ENCODE measurements at places on chromosomes 6 and 20. TPM values are rescaled to one million over a fixed set of nuclear protein-coding genes. Genes with fewer than 3 reads are reported as not detected.

Gene GLYATL3
- not detected for total RNA-seq

GRCh38 chr6:98485593-98485992, 348.8 kb upstream of the POU3F2 start:
- no peak for DNase-seq

- DNase-seq: no peak
Observed at GRCh38 chr6:100574836-100575235, 110.1 kb upstream of the SIM1 start.

Gene SERAC1
- total RNA-seq: 6.7 TPM

- no peak for DNase-seq
Observed at GRCh38 chr6:20001286-20001685, 164.1 kb downstream of the ID4 start.

DNA sequence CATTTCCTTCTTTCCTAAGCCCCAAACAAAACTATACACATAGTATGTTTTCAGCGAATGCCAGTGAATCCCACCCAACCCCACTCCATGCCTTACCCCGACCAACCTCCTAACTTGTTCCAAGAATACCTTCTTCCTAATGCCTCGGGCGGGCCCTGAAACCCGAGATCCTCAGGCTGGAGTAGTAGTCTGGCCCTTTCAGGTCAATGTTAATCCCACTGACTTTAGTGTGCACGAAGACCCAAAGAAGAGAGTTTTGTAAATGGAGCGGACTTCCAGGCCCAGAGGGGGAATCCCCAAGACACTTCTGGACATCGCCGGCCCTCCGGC, 394 bp downstream of the YIPF3 start:
- no peak for DNase-seq

Gene ZBTB46
- 1.6 TPM for total RNA-seq

DNA sequence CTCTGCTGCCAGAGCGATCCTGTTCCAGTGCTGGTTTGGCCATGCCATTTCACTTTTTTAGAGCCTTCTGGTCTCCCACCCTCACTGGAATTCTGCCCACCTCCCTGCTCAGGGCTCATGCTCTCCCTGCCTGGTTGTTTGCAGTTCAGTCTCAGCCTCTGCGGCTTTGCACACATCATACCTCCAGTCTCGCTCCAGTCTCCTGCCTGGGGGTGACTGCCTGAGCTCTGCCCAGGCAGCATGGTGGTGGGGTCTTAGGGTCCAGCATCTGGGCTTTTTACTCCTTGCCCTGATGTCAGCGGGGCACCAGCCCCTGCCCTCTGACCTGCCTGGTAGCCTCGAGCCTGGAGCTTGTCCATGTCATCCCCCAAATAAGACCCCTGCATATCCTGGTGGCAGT, 30.9 kb downstream of the CD83 start:
- no peak for DNase-seq
